ENCODE measurements at places on chromosomes 7 and 10.

GRCh38 chr7:78055599-78055998 lies 257.0 kb downstream of the PHTF2 start:
- no peak overlapping the region for H3K4me3 ChIP-seq
- H3K36me3 ChIP-seq = no peaks in the 10 kb centered on the region
- H3K27ac ChIP-seq = no peak overlapping the region
- no peaks in the 10 kb centered on the region for H3K4me1 ChIP-seq
- DNase-seq = no peak

DNA sequence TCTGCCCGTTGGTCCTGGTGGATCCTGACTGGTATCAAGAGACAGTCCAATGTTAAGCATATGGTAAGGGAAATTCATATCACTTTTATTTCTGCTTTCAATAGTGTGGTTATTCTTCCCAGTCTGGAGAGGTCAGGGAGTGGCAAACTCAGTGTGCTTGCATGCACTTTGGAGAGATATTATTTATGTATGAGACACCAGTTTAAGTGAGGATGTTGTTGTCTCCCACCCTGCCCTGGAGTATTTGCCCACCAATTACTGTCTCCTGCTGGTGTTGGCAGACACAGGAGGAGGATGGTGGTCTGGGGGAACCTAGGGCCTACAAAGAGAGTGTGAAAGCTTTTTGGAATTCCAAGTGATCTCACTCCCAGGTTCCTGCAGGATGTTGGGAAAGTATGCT lies 59.7 kb downstream of the OR13A1 start:
- no peak overlapping the region for H3K4me3 ChIP-seq
- peaks cover 7% of the 10 kb centered on the region for H3K4me1 ChIP-seq
- H3K36me3 ChIP-seq = no peaks in the 10 kb centered on the region
- no peak for DNase-seq

DNA sequence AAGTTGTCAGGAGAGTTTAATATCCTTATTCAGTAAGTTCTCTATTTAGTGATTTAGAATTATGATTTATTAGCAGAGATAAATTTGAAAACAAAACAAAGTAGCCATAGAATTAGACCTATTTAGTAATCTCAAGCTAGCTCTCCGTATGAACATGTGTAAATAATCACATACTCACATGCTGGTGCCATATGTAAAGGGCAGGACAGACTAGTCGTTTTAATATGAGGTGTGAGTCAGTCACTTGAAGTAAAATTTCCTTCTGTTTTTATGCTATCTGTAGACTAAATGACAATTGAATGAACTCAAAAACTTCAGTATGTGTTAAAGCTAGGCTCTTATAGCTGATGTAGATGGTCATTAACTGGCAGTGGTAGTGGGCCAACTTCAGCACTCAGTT lies 67.1 kb downstream of the WAC start:
- H3K4me3 ChIP-seq = no peak overlapping the region
- H3K27ac ChIP-seq = no peak overlapping the region
- no peaks in the 10 kb centered on the region for H3K27me3 ChIP-seq
- H3K4me1 ChIP-seq = peaks cover 53% of the 10 kb centered on the region
- DNase-seq = no peak

DNA sequence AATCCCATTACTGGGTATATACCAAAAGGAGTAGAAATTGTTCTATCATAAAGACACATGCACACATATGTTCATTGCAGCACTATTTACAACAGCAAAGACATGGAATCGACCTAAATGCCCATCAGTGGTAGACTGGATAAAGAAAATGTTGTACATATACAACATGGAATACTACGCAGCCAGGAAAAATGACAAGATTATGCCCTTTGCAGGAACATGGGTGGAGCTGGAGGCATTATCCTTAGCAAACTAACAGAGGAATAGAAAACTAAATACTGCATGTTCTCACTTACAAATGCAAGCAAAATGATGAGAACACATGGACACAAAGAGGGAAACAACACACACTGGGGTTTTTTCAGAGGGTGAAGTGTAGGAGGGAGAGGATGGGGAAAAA lies 300.2 kb downstream of the BAMBI start:
- DNase-seq = no peak
- H3K36me3 ChIP-seq = no peaks in the 10 kb centered on the region
- H3K27ac ChIP-seq = no peak overlapping the region
- no peaks in the 10 kb centered on the region for H3K4me1 ChIP-seq
- no peak overlapping the region for H3K4me3 ChIP-seq
